ENCODE measurements at places on chromosomes 1 and 21.

DNA sequence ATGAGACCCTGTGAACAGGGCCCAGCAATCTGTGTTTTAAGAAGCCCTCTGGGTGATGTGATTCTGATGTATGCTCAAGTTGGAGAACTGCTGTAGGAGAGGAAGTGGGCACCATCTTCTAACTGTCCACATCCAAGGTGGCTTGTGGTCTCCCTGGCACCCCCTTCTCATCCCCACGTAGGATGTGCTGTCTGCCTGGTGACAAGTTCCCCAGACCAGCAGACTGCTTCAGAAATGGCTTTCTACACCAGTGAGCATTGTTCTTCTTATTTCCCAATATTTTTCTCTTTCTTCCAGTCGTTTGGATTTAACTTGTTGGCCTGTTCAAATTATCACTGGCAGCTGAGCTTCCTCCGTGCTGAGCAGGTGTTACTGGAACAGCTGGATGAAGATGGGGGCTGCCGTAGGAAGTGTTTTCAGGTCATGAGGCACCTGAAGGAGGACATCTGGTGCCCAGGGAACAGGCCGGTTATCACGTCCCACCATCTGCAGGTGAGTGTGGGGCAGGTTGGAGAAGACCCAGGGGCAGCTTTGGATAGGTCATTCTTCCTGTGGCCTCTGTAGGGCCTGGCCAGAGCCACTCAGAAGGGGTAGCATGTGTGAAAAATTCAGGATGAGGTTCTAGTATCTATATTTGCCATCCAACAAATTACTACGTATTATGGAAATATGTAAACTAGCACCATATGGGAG lies 16.8 kb downstream of the MAB21L3 start:
- H3K4me3 ChIP-seq = no peak overlapping the region
- H3K4me1 ChIP-seq = no peaks in the 10 kb centered on the region
- no peak for DNase-seq
- no peak overlapping the region for H3K27ac ChIP-seq
- no peaks in the 10 kb centered on the region for H3K27me3 ChIP-seq
- no peaks in the 10 kb centered on the region for H3K36me3 ChIP-seq

DNA sequence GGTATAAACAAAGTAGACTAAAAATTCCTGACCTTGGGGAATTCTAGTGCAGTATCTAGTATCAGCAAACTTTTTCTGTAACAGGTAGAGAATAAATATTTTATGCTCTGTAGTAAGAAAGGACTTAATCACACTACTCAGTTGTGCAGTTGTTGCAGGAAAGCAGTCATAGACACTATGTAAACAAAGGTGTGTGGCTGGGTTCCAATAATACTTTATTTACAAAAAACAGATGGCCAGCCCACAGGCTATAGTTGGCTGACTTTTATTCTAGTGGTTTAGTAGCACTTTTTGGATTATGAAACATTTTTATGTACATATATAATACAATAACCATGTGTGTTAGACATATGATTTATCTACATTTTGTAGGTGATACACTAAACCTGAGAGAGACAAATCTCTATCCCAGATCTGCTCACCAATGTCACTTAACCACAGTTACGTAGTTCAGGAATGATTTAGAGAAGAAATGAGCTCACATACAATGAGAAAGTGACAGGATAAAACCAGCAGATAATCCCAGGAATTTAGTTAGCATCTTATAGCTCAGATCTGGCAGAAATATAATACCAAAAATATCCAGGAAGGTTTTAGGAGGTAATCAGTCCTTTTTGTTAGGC lies 56.1 kb downstream of the MIER1 start:
- H3K4me3 ChIP-seq = no peak overlapping the region
- H3K27me3 ChIP-seq = no peaks in the 10 kb centered on the region

GRCh38 chr21:42847051-42847707 lies 32.2 kb downstream of the WDR4 start:
- H3K27ac ChIP-seq = no peak overlapping the region
- no peaks in the 10 kb centered on the region for H3K27me3 ChIP-seq
- H3K4me1 ChIP-seq = no peaks in the 10 kb centered on the region
- no peak for DNase-seq

GRCh38 chr1:64744492-64745180 lies at the start of gene RAVER2:
TSS of gene RAVER2 (plus strand) at chr1:64745075. CDS start at chr1:64745173, 98 bp downstream.
- peak within 1 kb of the TSS; percentile 80 for H3K27ac ChIP-seq
- no peak for DNase-seq
- H3K4me1 ChIP-seq = peaks cover 23% of the 10 kb centered on the region
- H3K4me3 ChIP-seq = peak within 1 kb of the TSS; percentile 65
- no peaks in the 10 kb centered on the region for H3K36me3 ChIP-seq

DNA sequence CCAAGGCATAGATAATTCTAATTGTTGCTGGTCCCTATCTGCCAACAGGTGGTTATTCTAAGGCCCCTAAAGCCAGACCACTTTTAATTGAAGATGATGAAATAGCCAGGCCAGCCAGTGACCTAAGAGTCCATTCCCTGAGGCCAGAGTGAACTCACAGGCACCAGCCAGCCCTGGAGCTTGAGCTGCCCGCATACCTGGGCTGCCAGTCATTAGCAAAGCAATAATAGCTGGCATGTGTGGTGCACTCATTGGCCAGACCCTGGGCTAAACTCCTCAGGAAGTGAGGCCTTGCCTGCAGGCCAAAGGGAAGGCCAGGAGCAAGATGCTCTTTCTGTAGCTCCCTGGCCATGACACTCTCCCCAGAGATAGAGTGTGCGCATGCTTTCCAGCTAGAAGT lies 180.4 kb upstream of the KLHDC7A start:
- H3K4me1 ChIP-seq = no peaks in the 10 kb centered on the region
- no peaks in the 10 kb centered on the region for H3K36me3 ChIP-seq
- H3K4me3 ChIP-seq = no peak overlapping the region
- no peak overlapping the region for H3K27ac ChIP-seq

DNA sequence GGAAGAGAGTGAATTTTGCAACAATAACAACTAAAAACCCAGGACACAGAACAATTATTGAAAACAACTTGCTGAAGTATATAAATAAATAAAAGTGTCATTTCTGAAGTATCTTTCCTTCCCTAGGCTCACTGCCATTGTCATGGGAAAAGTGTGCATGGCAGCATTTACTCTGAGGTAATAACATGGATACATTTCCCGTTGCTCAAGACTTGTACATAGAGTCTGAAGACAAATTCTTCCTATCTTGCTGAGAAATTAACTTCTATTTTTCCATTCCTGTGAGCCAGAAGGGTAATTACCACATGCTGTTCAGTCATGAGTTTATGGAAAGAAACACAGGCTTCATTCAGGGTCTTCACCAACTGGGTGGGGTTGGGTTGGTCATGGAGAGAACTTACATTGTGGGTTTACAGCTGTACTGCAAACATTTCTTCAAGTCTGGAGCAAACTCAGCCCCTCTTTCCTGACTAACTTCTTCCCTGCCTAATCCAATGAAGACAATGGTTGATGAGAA lies 32.2 kb downstream of the ST6GALNAC3 start:
- H3K36me3 ChIP-seq = no peaks in the 10 kb centered on the region
- H3K27me3 ChIP-seq = no peaks in the 10 kb centered on the region
- H3K27ac ChIP-seq = no peak overlapping the region

DNA sequence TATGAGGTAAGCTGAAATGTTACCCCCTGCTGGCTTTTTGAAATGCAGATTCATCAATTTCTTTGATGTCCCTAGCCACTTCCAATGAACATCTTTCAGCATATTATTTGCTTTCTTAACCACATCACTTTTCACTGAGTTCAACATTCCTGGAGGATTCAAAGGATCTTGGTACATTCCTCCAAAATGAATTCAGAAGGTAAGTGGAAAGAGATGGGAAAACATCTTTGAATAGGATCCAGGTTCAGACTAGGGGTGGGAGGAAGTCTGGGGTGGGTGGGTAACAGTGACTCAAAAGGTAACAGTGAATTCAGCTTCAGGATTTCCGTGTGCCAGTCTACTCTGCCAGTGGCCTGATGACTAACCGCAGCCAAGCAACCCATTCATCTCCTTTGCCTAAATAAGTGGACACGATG lies 180.7 kb downstream of the ZC3H11B start:
- no peaks in the 10 kb centered on the region for H3K36me3 ChIP-seq
- no peaks in the 10 kb centered on the region for H3K27me3 ChIP-seq

- H3K36me3 ChIP-seq = no peaks in the 10 kb centered on the region
- DNase-seq = no peak
- H3K4me1 ChIP-seq = no peaks in the 10 kb centered on the region
- H3K4me3 ChIP-seq = no peak overlapping the region
- H3K27me3 ChIP-seq = no peaks in the 10 kb centered on the region
Observed at GRCh38 chr1:78553859-78554258, 63.1 kb downstream of the PTGFR start.

GRCh38 chr21:14762734-14763694 lies 216.9 kb upstream of the SAMSN1 start:
- no peak overlapping the region for H3K4me3 ChIP-seq
- H3K36me3 ChIP-seq = no peaks in the 10 kb centered on the region
- DNase-seq = no peak

All from Panc1 (cell line).